Mesenchymal stem cell (in vitro differentiated cells and primary cell): ENCODE measurements at places on chromosomes 3 and 15.

- DNase-seq: no peak
Observed at GRCh38 chr3:732326-732928, 360.4 kb upstream of the CNTN6 start.

- DNase-seq: no peak
Observed at GRCh38 chr3:125670945-125671344, 75.6 kb upstream of the OSBPL11 start.

DNA sequence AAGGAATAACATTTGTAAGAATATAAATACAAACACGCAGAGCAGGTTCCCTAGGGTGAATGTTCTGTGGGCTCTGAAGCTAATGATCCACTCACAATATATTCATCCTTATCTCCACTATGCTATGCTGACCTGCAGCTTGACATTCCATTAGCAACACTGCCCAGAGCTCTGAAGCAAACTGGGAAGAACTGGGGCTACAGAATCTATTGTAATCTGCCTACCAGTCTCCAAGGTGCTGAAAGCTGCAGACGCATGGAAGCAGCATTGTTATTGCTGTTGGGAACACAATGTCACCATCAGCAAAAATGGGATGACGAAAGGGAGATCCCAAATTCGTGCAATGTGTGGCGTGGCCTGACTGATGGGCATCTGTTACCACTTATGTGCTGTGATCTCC, 316.7 kb upstream of the RORA start:
- DNase-seq: no peak

- DNase-seq: no peak
Observed at GRCh38 chr3:155326901-155327300, 33.4 kb upstream of the STRIT1 start.

DNA sequence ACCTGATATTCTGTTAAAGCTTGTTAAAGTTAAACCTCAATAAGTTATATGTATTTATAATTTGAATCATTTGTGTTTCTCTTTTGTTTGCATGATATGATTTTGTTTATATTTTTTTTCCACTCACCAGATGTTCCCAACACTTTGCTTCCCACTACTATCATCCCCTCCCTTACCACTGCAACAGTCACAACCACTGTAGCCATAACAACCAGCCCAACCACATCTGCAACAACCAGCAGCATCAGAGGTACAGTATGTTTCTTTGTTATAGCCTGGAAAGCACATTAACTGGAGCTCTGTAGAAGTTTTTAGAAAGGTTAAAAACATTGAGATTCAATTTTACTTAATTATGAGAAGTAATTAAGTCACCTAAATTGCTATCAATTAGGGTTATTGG, 1011.9 kb downstream of the VGLL3 start:
- DNase-seq: no peak

- no peak for DNase-seq
Observed at GRCh38 chr3:128502712-128503111, 9.7 kb upstream of the GATA2 start.

DNA sequence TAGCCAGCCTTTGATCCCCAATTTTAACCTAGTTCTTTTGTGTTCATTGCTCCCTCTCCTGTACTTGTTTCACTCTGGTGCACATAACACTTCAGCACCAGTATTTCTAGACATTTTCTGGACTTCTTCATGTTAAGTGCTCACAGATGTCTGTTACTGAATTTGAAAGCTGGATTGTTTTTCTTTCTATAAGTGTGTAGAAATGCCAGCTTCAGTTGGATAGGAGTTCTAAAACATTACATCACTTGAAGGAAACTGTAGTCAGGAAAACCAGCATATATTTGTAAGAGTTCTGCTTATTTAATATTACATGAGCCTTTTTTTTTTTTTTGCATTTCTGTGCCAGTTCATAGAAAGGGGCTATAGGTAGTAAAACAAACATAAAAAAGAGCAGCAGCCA, 21.6 kb downstream of the QTRT2 start:
- no peak for DNase-seq

- DNase-seq: no peak
Observed at GRCh38 chr15:68910341-68910740, 20.0 kb upstream of the SPESP1 start.

- no peak for DNase-seq
Observed at GRCh38 chr15:29097971-29098370, 171.7 kb downstream of the NSMCE3 start.

GRCh38 chr15:33910741-33911140, 57.6 kb upstream of the CHRM5 start:
- peak; percentile 18 for DNase-seq

DNA sequence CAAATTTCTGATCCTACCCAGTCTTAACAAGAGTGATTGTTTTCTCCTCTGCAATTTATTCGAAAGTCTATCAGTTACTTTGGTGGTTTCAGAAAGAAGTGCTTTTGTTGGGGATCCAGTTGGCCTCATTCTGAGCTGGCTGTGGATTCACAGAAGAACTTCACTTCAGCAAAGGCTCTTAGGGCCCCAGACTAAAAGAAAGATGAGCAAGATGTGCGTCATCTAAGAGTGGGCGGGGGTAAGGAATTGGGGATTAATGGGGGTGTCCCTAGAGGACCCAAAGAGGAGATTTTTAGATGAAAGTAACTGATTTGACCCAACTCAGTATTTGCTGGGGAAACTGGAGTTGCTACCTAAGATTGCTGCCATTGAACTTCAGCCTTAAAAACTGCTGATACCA, 63.9 kb upstream of the TSEN2 start:
- no peak for DNase-seq

GRCh38 chr15:26841941-26842340, 24.9 kb upstream of the GABRA5 start:
- DNase-seq: no peak

- DNase-seq: peak; percentile 80
Observed at GRCh38 chr15:74723754-74724334, 1.5 kb downstream of the CYP1A1 start.

GRCh38 chr15:70538278-70538677, 225.1 kb downstream of the UACA start:
- DNase-seq: no peak

- no peak for DNase-seq
Observed at GRCh38 chr15:47041301-47041700, 676.0 kb upstream of the SEMA6D start.

- DNase-seq: no peak
Observed at GRCh38 chr3:138513090-138513843, 78.9 kb downstream of the ESYT3 start.

DNA sequence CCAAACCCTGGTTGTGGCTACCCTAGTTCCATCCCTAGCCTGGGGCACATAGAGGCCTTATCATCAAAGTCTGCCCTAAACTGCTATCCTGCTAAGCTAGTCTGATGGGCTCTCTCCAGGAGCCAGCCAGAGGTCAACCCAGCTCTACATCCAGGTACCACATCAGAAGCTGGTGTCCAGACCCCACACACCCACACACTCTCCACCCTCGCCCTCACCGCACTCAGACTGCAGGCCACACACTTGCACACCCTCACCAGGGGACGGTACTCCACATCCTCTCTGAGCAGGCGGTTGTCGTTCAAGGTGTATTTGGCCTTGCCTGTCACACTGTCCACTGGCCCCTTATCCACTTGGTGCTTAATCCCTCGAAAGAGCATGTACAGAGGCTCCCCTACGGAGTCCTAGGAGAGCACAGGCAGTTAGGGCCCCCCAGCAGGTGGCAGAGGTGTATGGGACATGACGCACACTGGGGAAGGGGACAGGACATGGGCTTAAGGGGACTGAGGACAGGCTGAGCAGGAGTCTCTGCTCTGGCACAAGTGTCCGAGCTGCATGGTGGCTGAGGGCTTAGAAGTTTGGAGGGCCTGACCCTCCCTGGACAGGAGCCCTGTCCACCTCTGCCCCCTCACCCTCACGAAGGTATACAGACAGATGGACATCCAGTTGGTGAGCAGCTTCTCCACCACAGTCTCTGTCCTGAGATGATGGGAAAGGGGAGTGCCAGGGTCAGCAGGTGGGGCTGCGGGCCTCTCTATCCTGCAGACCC, 18.1 kb downstream of the PLXNB1 start:
- DNase-seq: no peak

- DNase-seq: no peak
Observed at GRCh38 chr3:55592572-55592971, 105.5 kb upstream of the WNT5A start.

GRCh38 chr15:34367101-34368081, at the start of gene LPCAT4:
Gene LPCAT4 (minus strand): TSS chr15:34367196. CDS start chr15:34367100, 96 bp downstream.
- peak; percentile 88 for DNase-seq

GRCh38 chr15:69451951-69452691, 497 bp upstream of the RPLP1 start:
- DNase-seq: no peak

DNA sequence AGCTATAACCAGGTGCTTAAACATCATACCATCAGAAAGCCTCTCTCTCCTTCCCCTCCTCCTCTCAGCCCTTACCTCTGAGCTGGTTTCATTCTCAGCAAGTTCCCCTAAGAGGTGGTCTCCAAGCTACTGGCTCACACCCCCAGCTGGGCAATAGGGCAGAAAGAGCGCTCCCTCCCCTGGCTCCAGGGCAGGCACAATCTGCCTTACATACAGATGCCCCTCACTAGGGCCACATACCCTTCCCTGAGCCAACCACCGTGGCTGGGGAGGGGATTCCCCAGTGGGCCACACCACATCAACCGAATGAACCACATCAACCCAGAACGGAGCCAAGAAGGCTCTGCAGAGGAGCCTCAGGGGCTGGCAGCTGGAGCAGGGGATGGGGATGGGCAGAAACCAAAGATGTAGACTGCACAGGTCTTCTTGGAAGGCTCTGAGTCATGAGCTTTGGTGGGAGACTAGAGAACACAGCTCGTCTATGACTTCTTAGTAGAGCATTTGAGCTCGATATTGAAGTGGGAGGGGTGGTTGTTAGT, 4.6 kb upstream of the FBLN2 start:
- DNase-seq: peak; percentile 77

GRCh38 chr3:792630-793029, 300.2 kb upstream of the CNTN6 start:
- no peak for DNase-seq

- DNase-seq: peak; percentile 50
Observed at GRCh38 chr15:55715355-55716076, 27.4 kb downstream of the PRTG start.
